ENCODE measurements at places on chromosomes 13 and 19.

DNA sequence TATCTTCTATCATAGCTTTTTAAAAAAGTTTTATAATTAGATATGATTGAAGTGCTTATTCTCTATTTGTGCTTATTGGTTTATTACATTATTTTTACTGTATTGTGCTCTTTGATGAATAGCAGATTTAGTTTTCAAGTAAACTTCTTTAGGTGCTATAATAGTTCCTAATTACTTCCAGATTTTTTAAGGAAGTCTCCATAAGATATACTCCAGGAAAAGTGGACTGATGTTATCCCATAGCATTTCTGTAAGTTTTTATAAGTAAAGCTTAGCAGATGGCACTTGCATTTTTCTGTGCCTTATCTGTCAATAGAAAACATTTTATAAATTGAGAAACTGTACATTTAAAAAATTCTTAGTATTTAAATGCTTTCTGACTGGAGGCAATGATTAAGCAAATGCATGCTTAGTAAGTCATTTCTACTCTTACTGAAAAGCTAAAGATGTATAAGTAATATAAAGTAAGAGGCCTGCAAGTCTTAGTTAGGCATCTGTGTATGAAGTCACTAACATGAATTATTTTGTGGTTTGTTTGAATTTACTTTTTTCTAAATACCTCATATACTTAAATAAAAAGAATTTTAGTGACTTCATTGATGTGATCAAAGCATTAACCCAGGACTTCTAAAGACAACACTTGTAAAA is 182.8 kb downstream of the MAB21L1 start:
- no peak for DNase-seq

GRCh38 chr13:75494491-75494890 is 12.5 kb upstream of the TBC1D4 start:
- no peak for DNase-seq

DNA sequence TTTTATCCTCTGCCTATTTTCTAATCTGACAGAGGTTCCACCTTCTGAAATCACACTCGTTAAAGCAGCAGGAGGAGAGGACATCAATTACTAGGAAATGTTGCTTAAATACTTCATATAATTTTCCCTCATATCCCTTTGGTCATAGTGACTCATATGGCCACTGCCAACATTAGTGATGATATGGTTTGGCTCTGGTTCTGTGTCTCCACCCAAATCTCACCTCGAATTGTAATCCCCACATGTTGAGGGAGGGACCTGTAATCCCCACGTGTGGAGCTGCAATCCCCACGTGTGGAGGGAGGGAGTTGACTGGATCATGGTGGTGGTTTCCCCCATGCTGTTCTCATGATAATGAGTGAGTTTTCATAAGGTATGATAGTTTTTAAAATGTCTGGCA is 618.4 kb upstream of the SLITRK5 start:
- no peak for DNase-seq

- DNase-seq: no peak
Measured at GRCh38 chr19:51458051-51458645, at the start of gene SIGLEC8. Gene SIGLEC8, minus strand, starts transcription at chr19:51458454. Its CDS starts 67 bp downstream, at chr19:51458387.

DNA sequence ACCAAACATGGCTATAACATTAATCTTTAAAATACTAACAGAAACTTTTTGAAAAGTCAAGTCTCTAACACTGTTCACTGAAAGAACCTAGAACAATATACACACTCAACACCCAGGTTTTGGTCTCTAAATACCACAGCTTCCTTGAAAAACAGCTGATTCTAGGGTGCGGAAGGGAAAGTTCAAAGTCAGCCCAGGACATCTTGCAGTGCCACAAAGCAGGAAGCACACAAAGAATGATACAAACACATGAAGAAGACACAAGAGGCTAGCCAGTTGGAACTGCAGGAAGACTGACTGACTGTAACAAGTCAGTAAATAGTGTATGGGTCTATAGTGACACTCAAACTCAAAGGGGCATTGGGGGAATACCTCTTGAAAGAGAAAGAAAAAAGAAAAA is 4.6 kb downstream of the DEDD2 start:
- DNase-seq: no peak

- no peak for DNase-seq
Measured at GRCh38 chr13:64020126-64020525, 2604.5 kb upstream of the PCDH20 start.

- DNase-seq: no peak
Measured at GRCh38 chr13:77521595-77522367, 13.7 kb upstream of the SCEL start.

GRCh38 chr19:14821937-14822336 is 13.0 kb downstream of the OR7A5 start:
- no peak for DNase-seq

GRCh38 chr13:94712812-94713560 is 641 bp upstream of the SOX21 start:
- DNase-seq: no peak

- DNase-seq: no peak
Measured at GRCh38 chr19:55676889-55677505, 2.0 kb downstream of the EPN1 start.

- DNase-seq: no peak
Measured at GRCh38 chr19:58498316-58499020, 13.3 kb downstream of the SLC27A5 start.

DNA sequence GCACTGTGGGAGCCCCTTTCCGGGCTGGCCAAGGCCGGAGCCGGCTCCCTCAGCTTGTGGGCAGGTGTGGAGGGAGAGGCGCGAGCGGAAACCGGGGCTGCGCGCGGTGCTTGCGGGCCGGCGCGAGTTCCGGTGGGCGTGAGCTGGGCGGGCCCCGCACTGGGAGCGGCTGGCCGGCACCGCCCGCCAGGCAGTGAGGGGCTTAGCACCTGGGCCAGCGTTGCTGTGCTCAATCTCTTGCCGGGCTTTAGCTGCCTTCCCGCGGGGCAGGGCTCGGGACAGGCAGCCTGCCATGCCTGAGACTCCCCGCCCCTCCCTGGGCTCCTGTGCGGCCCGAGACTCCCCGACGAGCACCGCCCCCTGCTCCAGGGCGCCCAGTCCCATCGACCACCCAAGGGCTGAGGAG is 405.2 kb upstream of the PRR20A start:
- DNase-seq: no peak

DNA sequence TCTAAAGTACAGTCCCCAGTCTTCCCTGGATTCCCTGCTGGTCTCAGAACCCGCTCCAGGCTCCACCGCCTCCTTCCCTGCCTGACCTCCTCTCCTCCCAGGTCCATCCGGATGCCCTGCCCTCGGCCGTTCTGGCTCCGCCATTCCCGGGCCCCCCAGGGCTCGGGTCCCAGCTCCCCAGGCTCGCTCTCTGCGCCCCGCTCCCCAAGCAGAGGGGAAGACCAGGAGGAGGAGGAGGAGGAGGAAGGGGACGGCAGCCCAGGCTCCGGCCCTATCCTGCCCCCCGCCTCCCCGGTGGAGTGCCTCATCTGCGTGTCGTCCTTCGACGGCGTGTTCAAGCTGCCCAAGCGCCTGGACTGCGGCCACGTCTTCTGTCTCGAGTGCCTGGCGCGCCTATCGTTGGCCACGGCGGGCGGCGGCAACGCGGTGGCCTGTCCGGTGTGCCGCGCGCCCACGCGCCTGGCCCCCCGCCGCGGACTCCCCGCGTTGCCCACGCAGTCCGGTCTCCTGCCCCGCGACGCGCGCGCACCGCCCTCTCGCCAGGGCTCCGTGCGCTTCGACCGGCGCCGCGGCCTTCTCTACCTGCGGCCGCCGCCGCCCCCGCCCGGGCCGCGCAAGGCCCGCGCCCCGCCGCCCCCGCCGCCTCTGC is 647 bp downstream of the RNF225 start:
- no peak for DNase-seq

GRCh38 chr13:59584101-59584500 is 579.6 kb downstream of the DIAPH3 start:
- no peak for DNase-seq

- no peak for DNase-seq
Measured at GRCh38 chr19:35120492-35120891, 4.9 kb downstream of the FXYD3 start.

- no peak for DNase-seq
Measured at GRCh38 chr19:20423381-20424197, 142.0 kb downstream of the ZNF737 start.

DNA sequence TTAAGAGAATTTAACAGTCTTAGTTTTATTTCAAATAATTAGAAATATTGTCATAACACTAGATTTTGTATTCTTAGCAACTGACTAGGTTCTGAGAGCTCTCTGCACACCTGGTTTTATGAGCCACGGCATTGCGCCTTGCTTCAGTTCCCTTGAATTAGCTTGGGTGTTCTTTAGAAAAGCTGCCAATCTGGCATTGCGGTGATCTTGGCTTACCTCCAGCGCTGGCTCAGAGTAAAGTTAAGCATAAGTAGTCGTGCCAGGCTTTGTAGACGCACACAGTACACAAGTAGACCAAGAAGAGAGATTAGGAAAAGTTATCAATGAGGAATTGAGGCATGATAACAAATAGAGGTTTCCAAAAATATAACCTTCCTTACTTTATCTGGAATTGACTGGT is 45.7 kb downstream of the TPP2 start:
- DNase-seq: no peak

DNA sequence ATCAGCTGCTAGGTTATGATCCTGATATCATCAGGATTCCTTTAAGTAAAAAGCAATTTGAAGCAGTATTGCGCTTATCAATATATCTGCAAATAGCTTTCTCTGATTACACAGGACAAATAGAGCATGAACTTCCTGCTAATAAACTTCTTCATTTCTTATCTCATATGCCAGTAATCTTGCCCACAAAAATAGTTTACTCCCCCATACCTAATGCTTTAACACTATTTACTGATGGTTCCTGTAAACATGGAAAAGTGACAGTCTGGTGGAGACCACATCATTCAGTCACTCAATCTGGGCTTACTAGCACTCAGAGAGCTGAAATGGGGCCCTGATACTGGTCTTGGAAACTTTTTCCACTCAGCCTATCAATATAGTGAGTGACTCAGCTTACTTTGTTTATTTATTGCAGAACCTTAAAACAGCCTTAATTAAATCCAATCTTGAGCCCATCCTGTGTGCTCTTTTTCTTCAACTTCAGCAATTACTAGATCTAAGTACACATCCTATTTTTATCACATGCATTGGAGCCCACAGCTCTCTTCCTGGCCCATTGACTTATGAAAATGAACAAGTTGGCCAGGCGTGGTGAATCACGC is 1464.3 kb downstream of the UQCRFS1 start:
- no peak for DNase-seq

- no peak for DNase-seq
Measured at GRCh38 chr13:40141859-40142555, 486.5 kb downstream of the COG6 start.

GRCh38 chr13:80515296-80515695 is 174.4 kb upstream of the SPRY2 start:
- DNase-seq: no peak

DNA sequence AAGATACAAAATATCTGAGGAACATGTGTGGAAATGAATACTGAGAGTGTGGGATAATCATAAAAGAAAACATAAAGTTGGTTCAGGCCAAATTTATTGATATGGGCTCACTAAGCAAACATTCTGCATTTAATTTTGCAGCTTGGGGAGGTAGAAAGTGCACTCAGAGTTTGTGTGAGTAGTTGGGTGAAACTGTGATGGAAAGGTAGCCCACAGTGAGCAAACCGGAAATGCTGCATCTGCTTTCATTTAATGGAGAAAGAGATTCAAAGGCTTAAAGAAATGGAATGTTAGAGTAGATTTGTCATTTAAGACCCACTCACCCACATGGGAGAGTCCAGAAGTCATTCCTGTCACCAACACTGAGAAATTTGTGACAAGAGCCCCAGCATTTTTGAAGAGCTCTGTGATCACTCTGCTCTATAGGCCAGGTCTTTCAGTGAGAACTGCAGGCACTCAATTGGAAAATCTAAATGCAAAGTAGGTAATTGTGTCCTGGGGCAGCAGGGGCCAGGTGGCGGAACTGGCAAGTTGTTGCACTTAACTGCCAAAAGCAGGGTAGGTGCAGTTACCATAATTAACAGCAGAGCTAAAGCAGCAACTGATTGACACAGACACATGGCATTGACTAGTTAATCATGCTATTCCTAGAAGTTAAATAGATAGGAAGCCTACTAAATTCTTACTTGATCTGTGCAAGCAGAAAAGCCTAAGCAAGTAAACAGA is 1228.3 kb upstream of the PCDH20 start:
- DNase-seq: no peak

GRCh38 chr13:74732736-74733385 is 598.7 kb upstream of the KLF12 start:
- DNase-seq: no peak

DNA sequence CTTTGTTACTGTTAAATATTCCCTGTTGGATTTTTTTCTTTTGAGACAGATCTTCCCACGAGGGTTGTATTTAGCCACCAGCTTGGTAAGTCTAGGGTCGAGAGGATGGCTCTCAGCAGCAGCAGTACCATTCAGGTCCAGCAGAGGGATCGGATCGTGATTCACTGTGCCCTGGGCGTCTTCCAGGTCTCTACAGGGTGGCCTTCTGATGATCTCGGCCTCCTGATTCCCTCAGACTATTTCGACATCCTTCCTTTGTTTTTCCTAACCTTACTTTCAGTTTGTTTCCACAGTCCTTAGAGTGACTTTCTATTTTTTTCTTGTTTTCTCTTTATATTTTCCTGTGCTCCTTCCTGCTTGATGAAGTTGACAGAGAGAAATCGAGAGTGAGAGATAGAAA is 1436.9 kb downstream of the UQCRFS1 start:
- DNase-seq: no peak

GRCh38 chr19:17394891-17395415 is 957 bp upstream of the CCDC194 start:
- no peak for DNase-seq

DNA sequence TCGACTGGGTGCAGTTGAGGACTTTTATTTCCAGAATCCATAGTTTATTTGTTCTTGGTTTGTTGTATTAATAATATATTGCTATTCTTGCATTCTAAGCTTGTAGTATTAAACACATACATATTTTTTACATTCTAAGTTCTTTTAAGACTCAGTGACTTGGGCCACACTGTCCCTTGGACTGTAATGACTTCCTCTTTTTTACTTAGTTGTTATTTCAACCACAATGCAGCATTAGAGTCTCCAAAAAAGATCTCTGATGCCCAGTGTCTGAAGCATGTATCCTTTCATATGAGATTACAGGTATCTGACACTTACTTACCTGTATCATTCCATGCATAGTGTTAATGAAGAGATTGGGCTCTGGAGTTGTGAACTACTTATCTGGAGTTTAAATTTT is 864.9 kb upstream of the PCDH20 start:
- no peak for DNase-seq

- DNase-seq: no peak
Measured at GRCh38 chr19:30673336-30673735, 301.2 kb downstream of the ZNF536 start.

GRCh38 chr13:73972545-73972944 is 161.7 kb downstream of the KLF12 start:
- DNase-seq: no peak

DNA sequence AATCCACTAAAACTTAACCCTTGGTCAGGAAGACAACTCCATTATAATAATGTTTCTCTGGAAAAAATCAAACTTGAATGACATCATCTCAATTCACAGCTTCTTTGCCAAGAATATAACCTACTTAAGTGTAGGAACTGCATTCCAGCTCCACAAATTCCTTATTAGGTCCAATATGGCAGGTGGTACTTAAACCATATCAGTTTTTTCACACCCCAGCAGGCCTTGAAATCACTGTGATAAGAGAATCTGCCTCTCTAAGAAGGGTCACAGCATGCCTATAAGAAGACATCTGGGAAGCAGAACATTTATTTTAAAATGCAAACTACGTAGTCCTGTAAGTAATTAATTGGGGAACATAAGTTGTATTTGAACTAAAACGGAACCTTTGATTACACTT is 687.8 kb downstream of the DIAPH3 start:
- no peak for DNase-seq
